Immature natural killer cell (primary cell): ENCODE measurements at places on chromosomes 7 and 10. TPM values are rescaled to one million over a fixed set of nuclear protein-coding genes. Genes with fewer than 3 reads are reported as not detected.

DNA sequence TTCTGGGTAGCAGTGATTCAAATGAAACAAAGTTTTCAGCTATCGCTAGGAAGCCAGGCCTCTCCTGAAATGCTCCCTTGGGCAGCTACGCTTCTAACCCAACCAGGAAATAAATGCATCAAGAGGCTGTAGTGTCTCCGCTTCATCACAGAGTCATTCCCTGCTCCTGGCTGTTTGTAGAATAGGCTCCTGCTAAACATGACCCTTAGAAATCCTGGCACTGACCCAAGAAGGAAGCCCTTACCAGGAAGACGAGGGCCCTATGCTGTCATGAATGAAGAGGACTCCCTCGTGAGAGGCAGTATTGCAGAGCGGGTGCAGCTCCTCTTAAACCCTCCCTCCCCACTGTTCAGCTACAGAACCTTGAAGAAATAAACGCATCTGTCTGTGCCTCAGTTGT, 48.3 kb downstream of the NOD1 start:
- DNase-seq, result no peak

DNA sequence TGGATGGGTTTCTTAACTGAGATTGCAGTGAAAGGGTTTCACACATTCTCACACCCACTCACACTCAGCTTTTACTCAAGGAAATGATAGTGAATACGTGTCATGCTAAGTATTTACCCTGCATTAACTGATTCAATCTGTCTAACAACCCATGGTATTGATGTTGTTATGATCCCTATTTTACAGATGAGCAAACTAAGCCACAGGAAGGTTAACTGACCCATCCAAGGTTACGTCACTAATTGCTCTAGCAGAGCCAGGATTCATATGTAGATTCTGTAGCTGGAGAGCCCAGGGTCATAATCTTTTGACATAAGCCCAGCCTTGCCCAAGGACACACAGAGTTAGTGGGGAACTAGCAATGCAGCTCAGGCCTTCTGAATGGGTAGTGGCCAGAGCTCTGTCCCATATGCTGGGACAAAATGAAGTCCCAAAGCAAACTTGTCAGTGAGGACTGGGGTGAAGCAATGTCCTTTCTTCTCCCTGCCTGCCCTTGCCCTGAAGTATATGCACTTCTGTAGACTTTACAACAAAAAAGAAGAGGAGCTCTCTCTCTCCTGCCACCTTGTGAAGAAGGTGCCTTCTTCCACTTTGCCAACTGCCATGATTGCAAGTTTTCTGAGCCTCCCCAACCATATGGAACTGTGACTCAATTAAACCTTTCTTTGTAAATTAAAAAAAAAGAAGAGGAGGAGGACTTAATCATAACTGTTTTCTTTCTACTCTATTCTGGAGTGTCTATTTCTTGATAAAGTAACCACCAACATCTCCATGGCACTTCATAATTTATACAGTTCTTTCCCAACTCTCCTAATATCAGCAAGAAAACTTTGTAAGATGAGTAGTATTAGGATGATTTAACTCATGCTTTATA, 4.9 kb upstream of the CYP3A7 start:
- no peak for DNase-seq

CFAP58 gene
- not detected for polyA plus RNA-seq

DNA sequence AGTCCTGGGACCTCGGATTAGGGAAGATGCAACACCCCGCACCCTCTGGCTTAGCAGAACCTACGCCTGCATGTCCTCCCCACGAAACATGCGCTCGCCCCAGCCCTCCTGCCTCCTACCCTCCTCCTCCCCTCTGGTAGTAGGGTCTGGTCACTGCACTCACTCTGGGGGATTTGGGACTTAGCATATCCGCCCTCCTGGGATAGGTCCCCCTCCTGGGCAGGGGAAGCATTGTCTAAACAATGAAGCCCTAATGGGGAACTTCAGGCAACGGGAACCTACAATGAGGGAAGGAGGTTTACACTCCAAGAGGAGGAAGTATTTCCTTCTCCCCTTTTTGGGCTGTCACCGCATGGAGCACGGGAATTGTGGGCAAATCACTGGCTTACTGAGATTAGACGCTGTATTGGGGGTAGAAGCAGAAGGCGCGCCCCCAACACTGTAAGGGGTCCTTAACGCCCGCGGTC, 892 bp downstream of the CRHR2 start:
- DNase-seq, result no peak

DNA sequence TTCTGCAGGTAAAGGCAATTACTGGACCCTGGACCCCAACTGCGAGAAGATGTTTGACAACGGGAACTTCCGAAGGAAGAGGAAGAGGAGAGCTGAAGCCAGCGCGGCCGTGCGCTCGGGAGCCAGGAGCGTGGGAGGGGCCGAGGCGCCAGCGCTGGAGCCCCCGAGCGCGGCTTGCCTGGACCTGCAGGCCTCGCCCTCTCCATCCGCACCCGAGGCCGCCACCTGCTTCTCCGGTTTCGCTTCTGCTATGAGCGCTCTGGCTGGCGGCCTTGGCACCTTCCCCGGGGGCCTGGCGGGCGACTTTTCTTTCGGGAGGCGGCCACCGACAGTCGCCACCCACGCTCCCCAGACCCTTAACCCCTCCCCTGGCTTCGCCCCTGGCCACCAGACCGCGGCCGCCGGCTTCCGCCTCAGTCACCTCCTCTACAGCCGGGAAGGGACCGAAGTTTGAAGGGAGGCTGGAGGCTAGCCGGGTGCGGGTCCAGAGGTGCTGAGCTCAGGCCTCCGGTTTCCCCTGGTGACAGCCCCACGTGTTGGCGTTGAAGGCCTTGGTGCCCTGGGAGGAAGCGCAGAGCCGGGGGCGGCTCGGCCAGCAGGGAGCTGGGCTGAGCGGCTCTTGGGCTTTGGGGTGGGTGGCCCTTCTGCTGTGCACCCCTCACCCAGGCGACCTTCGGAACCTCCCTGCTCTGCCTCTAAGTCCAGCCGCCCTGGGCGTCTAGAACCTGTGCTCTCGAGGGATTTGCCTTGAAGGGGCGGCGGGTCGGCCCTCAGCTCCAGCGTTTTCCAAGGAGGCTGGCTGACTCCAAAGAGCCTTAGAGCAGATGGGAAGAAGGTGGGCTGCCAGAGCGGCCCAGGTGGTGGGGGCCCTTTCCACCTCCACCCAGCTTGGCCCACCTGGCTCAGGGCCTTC, 1.8 kb downstream of the FOXI2 start:
- no peak for DNase-seq
